ENCODE measurements at places on chromosomes 1 and 21.

GRCh38 chr1:9052272-9053049 is 17.0 kb downstream of the SLC2A5 start:
- H3K27me3 ChIP-seq = no peaks in the 10 kb centered on the region
- H3K36me3 ChIP-seq = no peaks in the 10 kb centered on the region
- no peaks in the 10 kb centered on the region for H3K4me1 ChIP-seq
- no peak for DNase-seq
- no peak overlapping the region for H3K4me3 ChIP-seq

DNA sequence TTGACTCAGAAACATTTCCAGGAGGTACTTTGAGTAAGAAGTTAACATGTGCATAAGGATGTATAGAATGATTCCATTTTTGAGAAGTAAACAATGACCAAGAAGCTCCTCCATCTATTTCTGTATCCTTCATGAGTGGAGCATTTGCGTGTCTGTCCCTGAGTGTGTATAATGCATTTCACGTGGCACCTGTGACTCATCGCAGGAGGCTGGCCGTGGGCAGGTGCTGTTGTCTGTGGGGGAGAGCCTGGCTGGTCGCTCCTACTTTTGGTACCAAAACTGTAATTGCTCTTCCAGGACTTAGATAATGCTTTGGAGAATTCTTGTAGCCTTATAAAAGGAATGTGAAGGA is 16.5 kb downstream of the SLC37A1 start:
- peaks cover 75% of the 10 kb centered on the region for H3K4me1 ChIP-seq
- H3K4me3 ChIP-seq = no peak overlapping the region
- H3K27me3 ChIP-seq = no peaks in the 10 kb centered on the region
- no peaks in the 10 kb centered on the region for H3K36me3 ChIP-seq
- no peak overlapping the region for H3K27ac ChIP-seq

- DNase-seq = no peak
- H3K27me3 ChIP-seq = no peaks in the 10 kb centered on the region
- H3K36me3 ChIP-seq = no peaks in the 10 kb centered on the region
These were observed 208.4 kb downstream of the HHIPL2 start for GRCh38 chr1:222339376-222339947.

GRCh38 chr1:185880779-185881333 is 146.7 kb downstream of the HMCN1 start:
- H3K27me3 ChIP-seq = peaks cover 2% of the 10 kb centered on the region
- DNase-seq = no peak
- H3K4me3 ChIP-seq = no peak overlapping the region
- no peaks in the 10 kb centered on the region for H3K36me3 ChIP-seq

DNA sequence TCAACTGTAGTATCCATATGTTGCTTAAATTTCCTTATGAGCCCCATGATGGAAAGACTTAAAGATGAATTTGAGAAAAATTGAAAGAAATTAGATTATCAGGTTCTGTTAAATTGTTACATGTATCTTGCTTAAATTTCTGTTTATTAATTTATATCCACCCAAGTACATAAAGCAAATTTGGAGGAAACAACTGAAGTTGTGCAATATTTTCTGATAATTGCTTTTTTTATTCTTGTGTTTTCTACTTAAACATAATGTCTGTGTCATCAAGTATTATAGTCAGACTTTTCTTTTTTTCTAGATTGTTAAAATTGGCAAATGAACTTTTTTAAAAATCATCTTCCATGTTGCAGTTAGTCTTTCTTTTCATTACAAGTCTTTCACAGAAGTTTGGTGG is 36.8 kb downstream of the RNF11 start:
- H3K4me1 ChIP-seq = peaks cover 10% of the 10 kb centered on the region
- H3K36me3 ChIP-seq = peaks cover 8% of the 10 kb centered on the region
- no peak overlapping the region for H3K4me3 ChIP-seq
- H3K27me3 ChIP-seq = no peaks in the 10 kb centered on the region
- DNase-seq = no peak

- H3K36me3 ChIP-seq = peaks cover 6% of the 10 kb centered on the region
- no peak overlapping the region for H3K4me3 ChIP-seq
- H3K27ac ChIP-seq = no peak overlapping the region
- peaks cover 12% of the 10 kb centered on the region for H3K4me1 ChIP-seq
These were observed 118.7 kb upstream of the RRP15 start for GRCh38 chr1:218166268-218166945.

GRCh38 chr1:22111620-22112019 is 31.3 kb downstream of the WNT4 start:
- H3K27ac ChIP-seq = peak overlapping the region; percentile 52
- peaks cover 2% of the 10 kb centered on the region for H3K36me3 ChIP-seq
- H3K4me3 ChIP-seq = no peak overlapping the region
- H3K27me3 ChIP-seq = no peaks in the 10 kb centered on the region

GRCh38 chr1:36743286-36744005 is 260.7 kb upstream of the CSF3R start:
- no peaks in the 10 kb centered on the region for H3K36me3 ChIP-seq
- H3K27ac ChIP-seq = no peak overlapping the region
- no peak for DNase-seq
- H3K27me3 ChIP-seq = peaks cover 9% of the 10 kb centered on the region

- H3K27me3 ChIP-seq = no peaks in the 10 kb centered on the region
- no peak overlapping the region for H3K4me3 ChIP-seq
- no peaks in the 10 kb centered on the region for H3K4me1 ChIP-seq
- H3K36me3 ChIP-seq = peaks cover 4% of the 10 kb centered on the region
These were observed 1.5 kb downstream of the TMEM240 start for GRCh38 chr1:1538989-1539309.

GRCh38 chr1:31054349-31054748 is 11.2 kb downstream of the PUM1 start:
- no peaks in the 10 kb centered on the region for H3K27me3 ChIP-seq
- peaks cover 63% of the 10 kb centered on the region for H3K4me1 ChIP-seq
- peak overlapping the region; percentile 32 for H3K4me3 ChIP-seq
- no peak for DNase-seq
- peak overlapping the region; percentile 29 for H3K27ac ChIP-seq
- peaks cover 88% of the 10 kb centered on the region for H3K36me3 ChIP-seq

- peaks cover 19% of the 10 kb centered on the region for H3K4me1 ChIP-seq
- H3K36me3 ChIP-seq = peaks cover 5% of the 10 kb centered on the region
- H3K4me3 ChIP-seq = peak within 1 kb of the TSS; percentile 95
- no peak within 1 kb of the TSS for H3K27ac ChIP-seq
- peak; percentile 22 for DNase-seq
These were observed at the start of gene GPR161 for GRCh38 chr1:168136709-168137514. Gene GPR161, minus strand, starts transcription at chr1:168136930. Its CDS starts 32,080 bp downstream, at chr1:168104850.

DNA sequence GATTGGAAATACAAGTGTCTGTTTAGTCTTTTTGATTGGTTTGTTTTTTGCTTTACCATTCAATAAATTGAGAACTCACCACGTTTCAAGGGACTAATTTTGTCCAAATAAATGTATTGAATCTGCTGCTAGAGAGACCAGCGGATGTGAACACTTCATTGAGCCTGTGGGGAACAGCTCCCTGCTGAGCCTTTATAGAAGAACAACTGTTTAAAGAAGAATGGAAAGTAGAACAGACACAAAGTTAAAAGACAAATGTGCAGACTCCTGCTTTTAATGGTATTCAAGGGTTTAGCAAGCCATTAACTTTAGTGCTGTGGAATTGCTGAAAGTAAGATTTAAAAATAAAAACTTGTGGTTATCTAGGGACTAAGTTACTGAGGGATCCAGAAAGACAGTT is 817.7 kb upstream of the B3GALT2 start:
- no peaks in the 10 kb centered on the region for H3K27me3 ChIP-seq
- DNase-seq = no peak
- peaks cover 8% of the 10 kb centered on the region for H3K36me3 ChIP-seq
- H3K27ac ChIP-seq = no peak overlapping the region

DNA sequence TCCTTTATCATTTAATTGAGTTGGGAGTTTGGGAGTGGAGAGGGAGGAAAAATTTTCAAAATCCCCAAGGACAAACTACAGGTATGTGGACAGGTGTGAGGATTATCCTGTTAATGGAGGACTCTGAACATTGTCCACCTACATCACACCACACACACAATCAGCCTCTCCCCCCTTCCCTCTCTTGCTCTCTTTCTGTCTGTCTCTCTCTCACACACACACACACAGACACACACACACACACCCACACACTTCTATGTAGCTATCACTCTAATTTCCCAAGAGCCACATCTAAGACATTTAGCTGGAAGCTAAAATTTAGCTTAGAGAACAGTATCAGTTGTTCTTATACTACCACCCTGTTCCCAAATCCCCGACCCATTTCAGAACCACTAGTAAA is 1.5 kb downstream of the S100A8 start:
- no peak for DNase-seq
- H3K4me3 ChIP-seq = no peak overlapping the region
- H3K27ac ChIP-seq = no peak overlapping the region
- no peaks in the 10 kb centered on the region for H3K36me3 ChIP-seq
- H3K27me3 ChIP-seq = peaks cover 30% of the 10 kb centered on the region
- peaks cover 4% of the 10 kb centered on the region for H3K4me1 ChIP-seq

DNA sequence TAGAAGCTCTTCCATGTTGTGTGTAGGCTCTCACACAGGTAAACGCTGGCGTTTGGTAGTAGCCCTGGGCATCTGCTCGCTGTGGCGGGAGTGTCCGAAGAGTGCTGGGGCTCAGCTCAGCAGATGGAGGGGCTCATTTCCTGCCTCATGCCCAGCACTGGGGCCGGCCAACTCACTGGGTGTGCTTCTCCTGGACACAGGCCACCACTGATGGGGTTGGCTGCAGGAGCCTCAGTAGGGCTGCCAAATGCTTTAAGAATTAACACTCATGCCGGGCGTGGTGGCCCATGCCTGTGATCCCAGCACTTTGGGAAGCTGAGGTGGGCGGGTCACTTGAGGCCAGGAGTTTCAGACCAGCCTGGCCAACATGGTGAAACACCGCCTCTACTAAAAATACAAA is 20.9 kb downstream of the UQCRHL start:
- peaks cover 19% of the 10 kb centered on the region for H3K27me3 ChIP-seq
- H3K36me3 ChIP-seq = no peaks in the 10 kb centered on the region
- H3K4me3 ChIP-seq = no peak overlapping the region
- H3K27ac ChIP-seq = no peak overlapping the region

- no peaks in the 10 kb centered on the region for H3K4me1 ChIP-seq
- H3K4me3 ChIP-seq = no peak overlapping the region
These were observed 241.7 kb upstream of the NEGR1 start for GRCh38 chr1:72524021-72524420.

GRCh38 chr1:4019147-4019521 is 119.1 kb upstream of the C1orf174 start:
- DNase-seq = no peak
- no peak overlapping the region for H3K4me3 ChIP-seq
- H3K27me3 ChIP-seq = peaks cover 15% of the 10 kb centered on the region
- H3K4me1 ChIP-seq = peaks cover 2% of the 10 kb centered on the region

DNA sequence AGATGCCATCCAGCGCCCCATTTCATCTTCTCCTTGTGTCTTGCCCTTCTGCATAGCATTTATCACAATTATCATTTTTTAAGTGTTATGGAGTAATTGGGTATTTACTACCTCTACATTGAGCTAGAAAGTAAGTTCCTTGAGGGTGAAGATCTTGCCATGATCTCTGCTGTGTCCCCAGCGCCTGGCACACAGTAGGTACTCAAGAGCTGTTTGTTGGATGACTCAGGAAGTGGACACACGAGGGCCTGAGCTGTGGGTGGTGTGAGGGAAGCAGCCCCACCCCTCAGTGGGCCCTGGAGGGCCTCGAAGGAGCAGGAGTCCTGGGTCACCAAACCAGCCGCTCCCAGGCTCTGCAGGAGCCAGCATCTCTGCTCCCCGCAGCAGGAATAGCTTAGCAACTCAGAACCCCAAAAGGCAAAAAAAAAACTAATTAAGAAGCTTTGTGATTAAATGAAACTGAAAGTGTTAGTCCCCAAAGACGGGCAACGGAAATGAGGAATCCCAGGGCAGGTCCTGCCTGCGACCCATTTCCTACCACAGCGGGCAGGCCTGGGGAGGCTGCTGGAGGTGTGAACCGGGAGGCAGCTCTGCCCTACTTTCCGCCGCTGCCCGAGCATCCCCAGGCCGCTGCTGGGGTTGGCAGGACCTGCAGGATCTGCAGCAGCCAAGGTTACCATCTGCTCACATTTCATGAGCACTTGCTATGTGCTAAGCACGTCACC is 87.7 kb downstream of the LACTBL1 start:
- peaks cover 12% of the 10 kb centered on the region for H3K27me3 ChIP-seq
- no peak overlapping the region for H3K27ac ChIP-seq
- no peak for DNase-seq
- H3K36me3 ChIP-seq = no peaks in the 10 kb centered on the region
- peak overlapping the region; percentile 59 for H3K4me3 ChIP-seq

All from naive thymus-derived CD8-positive, alpha-beta T cell (primary cell).